ENCODE measurements at places on chromosomes 6 and 20.
A peak's percentile ranks its signal among the peaks of the same experiment; 100 is the strongest.

- no peak for DNase-seq
Observed at GRCh38 chr20:58684291-58684690, 8.3 kb upstream of the NPEPL1 start.

- no peak for DNase-seq
Observed at GRCh38 chr6:57301757-57302156, 15.7 kb upstream of the PRIM2 start.

- no peak for DNase-seq
Observed at GRCh38 chr6:91633374-91634111, 1046.7 kb upstream of the MAP3K7 start.

DNA sequence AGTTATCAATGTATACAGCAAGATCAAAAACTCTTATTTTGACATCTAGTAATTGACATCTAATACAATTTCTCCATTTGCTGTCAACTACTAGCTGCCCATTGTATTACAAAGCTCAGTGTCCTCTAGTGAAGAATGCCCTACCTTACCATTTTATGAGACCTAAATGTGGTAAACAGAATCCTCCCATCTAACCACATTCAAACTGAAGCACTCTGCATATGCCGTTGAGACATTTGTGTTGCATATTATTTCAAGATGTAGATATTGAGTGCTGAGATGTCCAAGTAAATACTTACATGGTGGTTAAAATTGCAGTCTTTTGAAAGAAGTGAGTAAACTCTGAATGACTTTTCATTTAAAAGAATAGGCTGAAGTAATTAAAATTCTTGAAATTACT, 597 bp upstream of the GLYATL3 start:
- no peak for DNase-seq

- DNase-seq: no peak
Observed at GRCh38 chr20:62453186-62453808, 22.5 kb downstream of the GATA5 start.

- DNase-seq: no peak
Observed at GRCh38 chr6:63537201-63537958, 34.9 kb upstream of the LOC128125822 start.

DNA sequence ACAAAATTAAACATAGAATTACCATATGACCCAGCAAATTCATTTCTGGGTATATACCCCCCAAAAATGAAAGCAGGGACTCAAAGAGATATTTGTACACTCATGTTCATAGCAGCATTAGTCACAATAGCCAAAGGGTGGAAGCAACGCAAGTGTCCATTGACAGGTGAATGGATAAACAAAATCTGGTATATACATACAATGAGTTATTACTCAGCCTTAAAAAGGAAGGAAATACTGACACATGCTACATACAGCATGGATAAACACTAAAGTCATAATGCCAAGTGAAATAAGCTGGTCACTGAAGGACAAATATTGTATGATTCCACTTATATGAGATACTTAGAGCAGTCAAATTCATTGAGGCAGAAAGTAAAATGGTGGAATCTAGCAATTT, 5.3 kb upstream of the STX11 start:
- no peak for DNase-seq

- DNase-seq: no peak
Observed at GRCh38 chr20:59006864-59007664, at the start of gene CTSZ. Gene CTSZ, minus strand, starts transcription at chr20:59007254. Its CDS starts 126 bp downstream, at chr20:59007128.

GRCh38 chr20:48550814-48551213, 277.0 kb downstream of the PREX1 start:
- no peak for DNase-seq

DNA sequence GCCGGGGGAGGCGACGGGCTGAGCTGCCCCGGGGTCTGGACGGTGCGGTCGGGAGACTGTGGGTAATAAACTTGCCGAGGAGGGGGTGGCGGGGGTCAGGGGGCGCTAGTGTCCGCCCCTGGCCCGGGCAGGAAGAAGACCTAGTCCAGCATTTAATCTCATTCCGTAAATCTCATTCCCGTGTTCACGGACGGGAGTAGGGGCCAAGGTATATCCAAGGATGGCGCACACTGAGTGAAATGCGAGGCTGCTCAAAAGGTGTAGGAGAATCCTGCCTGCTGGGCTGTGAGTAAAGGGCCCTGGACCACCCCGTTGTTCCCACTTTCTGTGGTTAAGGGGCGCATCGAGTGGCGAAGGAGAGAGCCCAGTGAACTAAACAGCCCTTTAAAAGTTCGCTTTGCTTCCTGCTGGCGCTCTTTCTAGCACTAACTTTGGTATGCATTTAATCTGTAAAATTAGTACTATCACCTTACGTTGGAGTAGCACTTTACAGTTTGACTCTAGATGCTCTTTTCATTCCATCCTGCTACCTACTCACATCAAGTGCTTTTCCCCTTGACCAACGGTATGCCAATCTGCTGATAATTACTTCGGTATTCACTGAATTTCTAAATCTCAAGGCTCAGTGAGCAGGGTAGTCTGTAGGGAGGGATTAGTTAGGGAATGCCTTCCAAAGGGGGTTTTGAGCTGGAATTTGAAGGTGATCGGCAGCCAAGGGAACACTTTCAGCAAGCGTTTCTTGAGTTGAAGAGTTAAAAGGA, 730 bp downstream of the PARD6B start:
- DNase-seq: no peak

GRCh38 chr6:162478192-162478671, 249.3 kb downstream of the PRKN start:
- no peak for DNase-seq

DNA sequence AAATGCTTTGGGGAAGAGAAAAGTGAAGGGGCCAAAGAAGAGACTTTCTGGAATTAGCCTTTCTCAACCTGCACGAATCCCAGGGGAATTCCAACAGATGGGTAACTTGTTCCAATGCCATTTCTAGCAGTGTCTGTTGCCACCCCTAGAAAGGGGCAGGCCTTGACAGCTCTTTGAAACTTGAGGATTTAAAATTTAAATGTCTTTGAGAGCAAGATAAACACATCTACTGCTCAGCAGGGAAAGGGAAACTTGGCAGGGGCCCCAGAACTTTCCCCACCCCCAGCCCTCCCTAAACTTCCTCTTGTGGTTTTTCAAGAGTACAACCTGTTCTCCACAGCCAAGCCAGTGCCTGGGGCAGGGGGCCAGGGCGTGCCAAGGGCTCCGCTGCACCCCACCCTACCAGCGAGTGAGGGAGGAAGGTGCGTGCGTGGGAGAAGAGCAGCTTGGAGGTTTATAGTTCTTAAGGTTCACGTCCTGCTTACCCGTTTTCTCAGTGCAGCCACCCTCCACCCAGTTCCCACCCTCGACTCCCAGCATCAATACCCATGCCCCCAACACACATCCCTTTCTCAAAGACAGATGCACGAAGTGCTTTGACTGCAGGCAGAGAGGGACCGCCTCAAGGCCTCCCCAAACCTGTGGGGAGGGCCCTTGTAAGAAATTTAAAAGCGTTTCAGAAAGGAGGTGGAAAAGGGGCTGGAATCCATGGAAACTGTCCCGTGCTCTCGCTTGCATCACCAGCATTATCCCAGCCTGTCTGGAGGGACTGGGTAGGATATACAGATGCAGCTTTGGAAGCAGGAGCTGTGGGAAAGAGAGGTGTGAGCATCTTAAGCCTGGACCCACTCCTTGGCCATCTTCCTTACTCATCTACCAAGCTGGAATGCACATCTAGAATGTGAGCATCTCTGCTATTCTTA, 4.5 kb upstream of the TAF8 start:
- peak; percentile 36 for DNase-seq

DNA sequence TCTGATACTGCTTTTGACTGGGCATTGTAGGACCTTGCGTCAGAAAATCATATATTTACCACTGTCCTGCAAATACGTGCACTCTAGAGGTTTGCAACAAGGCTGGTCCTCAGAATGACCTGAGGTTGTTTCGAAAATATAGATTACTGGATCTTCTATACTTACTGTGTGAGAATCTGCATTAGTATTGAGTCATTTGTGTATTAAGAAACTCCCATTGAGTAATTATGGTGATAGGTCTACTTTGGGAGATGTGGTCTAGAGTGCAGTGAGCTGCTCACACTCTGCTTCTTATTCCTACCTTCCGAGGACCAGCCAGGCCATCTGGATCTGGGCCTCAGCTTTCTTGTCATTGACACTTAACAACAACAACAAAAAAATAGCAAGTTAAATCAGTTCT, 9.6 kb downstream of the KLHL32 start:
- no peak for DNase-seq

- DNase-seq: no peak
Observed at GRCh38 chr6:88089708-88090107, 42.1 kb downstream of the SPACA1 start.

GRCh38 chr6:26299286-26300042, 65.5 kb upstream of the BTN3A2 start:
- no peak for DNase-seq

DNA sequence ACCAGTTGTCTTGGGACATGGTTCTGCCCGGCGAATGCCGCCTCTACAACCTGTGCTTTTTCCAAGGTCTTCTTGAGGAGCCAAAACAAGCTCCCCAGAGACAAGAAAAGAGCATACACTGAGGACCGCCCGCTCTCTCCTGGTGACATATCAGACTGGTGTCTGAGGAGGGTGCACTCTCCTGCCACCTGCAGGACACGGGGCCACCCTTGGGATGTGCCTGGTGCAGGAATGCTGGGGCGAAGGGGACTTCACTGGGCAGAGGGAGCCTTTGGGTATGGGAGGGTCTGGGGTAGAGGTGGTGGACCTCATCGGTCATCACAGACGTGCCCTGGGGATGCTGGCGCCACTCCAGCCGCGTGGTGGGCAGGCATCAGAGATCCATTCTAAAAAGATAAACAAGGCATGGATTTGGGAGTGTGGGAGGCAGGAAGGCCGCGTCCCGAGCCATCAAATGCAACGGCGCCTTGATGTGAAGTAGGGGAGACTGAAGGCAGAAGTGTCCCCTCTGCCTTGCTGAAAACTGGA, 163.3 kb downstream of the CD83 start:
- no peak for DNase-seq

- no peak for DNase-seq
Observed at GRCh38 chr6:34349211-34349610, 43.3 kb downstream of the NUDT3 start.

DNA sequence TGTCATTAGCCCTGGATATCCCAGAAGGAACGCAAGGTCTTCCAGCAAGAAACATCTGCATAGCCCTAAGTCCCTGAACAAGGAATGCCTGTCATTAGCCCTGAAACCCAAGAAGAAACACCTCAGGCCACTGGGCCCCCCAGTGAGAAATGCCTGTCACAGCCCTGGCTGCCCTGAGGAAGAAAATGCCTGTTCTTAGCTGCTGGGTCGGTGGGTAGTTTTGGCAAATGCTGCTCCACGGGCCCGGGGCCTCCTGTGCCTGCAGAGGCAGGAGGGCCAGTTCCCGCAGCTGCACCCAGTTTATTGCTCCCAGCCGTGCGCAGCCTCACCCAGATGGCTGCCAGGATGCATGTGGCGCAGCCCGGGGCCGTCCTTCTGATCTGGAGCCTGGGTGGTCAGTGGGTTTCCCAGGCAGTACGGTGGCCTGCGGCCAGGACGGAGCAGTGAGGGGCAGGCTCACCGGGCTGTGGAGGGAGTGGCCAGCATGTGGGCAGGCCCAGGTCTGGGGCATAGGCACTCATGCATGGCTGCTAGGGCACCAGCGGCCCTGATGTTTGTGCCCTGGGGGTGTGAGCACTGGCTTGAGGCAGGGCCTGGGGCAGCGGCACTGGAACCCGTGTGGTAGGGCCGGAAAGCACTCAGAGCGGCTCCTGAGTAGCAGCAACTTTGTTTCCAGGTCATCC, 219.0 kb downstream of the ERMARD start:
- no peak for DNase-seq

DNA sequence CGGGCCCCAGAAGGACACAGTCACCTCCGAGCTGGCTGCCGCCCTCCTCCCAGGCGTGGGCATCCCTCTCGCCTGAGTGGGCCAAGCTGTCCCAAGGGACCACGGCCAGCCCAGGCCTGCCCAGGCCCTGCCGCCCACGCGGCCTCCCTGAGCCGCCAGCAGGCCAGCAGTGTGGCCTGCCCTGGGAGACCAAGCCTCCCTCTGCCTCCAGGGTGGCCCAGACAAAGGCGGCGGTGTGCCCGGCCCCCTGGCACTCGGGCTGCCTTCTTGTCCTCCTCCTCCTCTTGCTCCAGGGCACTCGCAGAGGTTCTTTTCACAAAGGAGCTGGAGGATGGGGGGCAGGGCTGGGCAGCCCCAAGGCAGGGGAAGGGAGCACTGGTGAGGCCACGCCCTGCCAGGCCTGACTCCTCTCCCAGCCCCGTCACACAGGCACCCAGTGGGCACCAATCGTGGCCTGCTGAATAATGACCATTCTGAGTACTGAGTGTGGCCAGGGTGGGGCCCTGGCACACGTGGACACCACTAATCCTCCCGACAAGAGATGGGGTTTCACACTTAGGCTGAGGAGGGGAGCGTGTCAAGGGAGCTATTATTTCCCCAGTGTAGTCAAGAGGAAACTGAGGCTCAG, 25.3 kb downstream of the NOL4L start:
- DNase-seq: no peak

DNA sequence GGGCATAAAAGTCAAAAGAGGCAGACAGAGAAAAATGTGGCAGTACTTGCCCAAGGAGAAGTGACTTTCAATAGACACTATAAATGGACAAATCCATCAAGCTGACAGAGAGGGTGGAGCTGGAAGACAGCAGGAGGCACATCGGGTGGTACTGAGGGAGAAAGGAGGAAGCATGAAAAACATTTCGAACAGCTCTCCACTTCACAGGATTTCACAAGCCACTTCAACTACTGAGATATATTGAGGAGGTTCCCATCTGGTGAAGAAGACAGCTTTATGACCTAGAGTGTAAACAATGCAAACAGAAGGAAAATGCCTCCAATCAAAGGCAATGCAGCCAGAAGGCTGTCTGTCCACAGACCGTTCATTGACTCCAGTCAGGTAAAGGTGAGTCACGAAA, 259.4 kb upstream of the ECI2 start:
- no peak for DNase-seq

GRCh38 chr20:49515586-49515985, 33.1 kb upstream of the KCNB1 start:
- DNase-seq: no peak

DNA sequence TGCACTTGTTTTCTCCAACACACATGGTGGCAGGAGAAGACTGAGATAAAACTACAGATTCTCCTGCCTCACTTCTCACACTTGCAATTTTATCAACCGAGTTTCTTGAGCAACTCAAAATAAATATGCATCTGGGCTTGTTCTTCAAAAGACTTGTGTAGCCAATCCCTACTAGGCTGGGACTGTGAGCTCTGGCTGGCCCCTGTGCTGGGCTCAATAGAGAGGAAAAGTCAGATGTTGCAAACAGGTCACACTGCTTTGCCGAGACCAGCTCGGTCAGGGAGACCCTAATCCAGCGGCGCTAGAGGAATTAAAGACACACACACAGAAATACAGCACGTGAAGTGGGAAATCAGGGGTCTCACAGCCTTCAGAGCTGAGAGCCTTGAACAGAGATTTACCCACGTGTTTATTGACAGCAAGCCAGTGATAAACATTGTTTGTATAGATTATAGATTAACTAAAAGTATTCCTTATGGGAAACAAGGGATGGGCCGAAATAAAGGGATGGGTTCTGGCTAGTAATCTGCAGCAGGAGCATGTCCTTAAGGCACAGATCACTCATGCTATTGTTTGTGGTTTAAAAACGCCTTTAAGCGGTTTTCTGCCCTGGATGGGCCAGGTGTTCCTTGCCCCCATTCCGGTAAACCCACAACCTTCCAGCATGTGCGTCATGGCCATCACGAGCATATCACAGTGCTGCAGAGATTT, 32.7 kb downstream of the FAM50B start:
- no peak for DNase-seq

- DNase-seq: no peak
Observed at GRCh38 chr6:6634735-6635075, 46.2 kb downstream of the LY86 start.
